ENCODE measurements at places on chromosomes 7 and 10.

- DNase-seq, result no peak
Measured at GRCh38 chr7:30934732-30935568, 23.3 kb downstream of the AQP1 start.

DNA sequence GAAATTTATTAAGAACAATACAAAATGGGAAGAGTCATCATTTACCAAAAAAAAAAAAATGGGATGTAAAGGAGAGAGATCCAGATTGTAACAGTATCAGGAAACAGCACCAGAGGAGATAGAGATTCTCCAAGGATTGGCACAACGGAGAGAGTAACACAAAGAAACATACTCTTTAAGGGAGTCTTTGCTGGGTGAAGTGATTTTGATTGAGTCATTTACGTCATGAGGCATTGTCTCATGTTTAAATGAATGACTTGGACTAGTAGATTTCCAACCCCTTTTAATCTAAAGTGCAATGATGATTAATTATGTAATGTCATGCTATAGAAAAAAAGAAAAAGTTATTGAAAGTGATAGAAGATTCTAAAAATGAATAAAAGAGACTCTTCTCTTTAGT, 68.8 kb downstream of the ITGB8 start:
- DNase-seq, result no peak

DNA sequence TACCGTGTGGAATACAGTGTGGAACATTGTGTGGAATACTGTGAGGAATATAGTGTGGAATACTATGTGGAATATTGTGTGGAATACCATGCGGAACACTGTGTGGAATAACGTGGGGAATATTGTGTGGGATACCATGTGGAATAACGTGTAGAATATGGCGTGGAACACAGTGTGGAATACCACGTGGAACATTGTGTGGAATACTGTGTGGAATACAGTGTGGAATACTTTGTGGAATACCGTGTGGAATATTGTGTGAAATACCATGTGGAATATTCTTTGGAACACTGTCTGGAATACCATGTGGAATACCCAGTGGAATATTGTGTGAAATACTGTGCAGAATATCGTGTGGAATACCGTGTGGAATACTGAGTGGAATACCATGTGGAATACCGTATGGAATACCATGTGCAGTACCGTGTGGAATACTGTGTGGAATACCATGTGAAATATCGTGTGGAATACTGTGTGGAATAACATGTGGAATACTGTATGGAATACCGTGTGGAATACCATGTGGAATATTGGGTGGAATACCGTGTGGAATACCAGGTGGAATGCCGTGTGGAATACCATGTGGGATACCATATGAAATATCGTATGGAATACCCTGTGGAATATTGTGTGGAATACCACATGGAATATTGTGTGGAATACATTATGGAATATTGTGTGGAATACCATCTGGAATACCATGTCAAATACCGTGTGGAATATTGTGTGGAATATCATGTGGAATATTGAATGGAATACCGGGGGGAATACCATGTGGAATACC, 133.1 kb upstream of the CHST15 start:
- DNase-seq, result no peak

DNA sequence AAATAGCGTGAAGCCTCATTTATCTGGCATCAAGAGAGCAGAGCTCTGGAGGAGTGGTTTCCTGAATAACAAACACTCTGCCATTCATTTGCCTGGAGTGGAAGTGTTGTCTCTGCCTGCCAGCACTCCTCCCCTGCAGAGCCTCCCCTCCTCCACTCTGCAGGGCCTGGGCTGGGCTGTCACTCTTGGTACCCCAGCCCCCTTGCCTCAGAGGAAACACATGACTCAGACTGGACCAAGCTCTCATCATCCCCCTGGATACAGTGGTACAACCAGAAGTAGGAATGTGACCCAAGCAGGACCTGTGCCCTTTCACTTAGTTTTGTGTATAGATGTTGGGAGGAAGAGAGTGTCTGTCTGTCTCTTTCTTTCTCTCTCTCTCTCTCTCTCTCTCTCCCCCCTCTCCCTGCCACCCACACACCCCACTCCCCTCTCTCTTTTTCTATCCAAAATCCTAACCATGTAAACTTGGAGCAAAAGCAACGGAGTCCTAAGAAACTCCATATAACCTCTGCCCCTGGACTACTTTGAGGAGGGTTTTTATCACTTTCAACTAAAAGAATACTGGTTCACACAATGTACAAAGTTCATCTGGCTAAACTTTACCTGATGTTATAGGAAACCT, 43.9 kb downstream of the DOCK4 start:
- peak; percentile 59 for DNase-seq

DNA sequence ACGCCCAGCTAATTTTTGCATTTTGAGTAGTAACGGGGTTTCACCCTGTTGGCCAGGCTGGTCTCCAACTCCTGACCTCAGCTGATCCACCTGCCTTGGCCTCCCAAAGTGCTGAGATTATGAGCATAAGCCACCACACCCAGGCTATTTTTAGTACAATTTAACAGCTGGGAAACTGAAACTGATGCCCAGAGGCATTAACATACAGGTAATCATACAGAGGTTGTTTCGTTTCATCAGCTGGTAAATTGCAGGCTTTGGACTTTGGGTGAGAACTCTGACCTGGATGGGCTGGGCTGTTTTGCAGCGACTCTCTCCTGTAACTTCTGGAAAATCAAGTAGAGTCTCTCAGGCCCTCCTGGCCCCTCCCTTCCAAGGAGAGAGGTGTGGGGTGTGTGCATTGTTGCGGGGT, 6.2 kb upstream of the ACHE start:
- no peak for DNase-seq

DNA sequence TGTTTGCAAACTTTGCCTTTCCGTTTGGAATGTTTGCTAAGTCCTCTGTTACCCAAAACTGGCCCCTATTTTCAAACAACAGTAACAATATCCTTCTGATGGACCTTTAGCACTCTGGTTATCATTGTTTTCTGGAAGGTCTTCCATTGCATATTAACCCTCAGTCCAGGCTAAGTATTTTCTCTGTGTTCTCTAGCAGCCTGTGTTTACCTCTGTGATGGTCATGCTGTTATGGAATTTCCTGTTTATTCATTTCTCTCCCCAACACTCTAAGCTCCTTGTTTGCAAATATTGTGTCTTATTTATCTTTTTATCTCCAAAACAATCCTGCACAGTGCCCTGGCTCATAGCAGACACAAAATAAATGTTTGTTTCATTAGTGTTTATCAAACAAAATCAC, 560.3 kb downstream of the ATRNL1 start:
- DNase-seq, result no peak

DNA sequence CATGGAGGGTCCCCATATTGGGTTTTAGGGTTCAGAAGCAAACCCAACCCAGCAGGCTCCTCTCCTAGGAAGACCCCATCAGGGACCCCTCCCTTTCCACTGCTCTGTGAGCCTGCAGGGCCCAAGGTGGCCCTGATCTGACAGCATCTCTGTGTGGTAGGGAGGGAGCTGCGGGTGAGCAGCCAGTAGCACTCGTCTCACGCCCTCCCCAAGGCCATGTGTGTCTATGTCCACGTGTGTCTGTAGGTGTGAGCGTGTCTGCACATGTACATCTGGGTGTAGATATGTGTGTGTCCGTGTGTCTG, 103.5 kb upstream of the FAM20C start:
- no peak for DNase-seq

- no peak for DNase-seq
Measured at GRCh38 chr7:49014870-49015269, 90.5 kb downstream of the CDC14C start.

DNA sequence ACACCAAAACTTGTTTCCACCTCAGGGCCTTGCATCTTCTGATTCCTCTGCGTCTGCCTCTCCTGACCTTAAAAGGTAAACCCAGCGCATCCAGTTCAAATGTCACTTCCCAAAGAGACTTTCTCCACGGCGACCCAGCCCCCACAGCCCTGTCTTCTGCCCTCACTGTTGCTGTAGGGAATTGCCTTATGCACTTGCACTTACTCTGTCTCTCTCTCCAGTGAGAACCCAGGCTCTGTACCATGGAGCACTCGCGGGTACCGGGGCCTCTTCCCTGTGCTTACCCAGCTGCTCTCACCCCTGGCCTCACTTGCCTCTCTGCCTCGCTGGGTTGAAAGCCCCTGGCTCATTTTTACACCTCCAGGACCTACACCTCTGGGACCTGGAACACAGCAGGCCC, 48.4 kb downstream of the AOC1 start:
- no peak for DNase-seq

- DNase-seq, result no peak
Measured at GRCh38 chr7:132520591-132521280, 55.5 kb downstream of the PLXNA4 start.

DNA sequence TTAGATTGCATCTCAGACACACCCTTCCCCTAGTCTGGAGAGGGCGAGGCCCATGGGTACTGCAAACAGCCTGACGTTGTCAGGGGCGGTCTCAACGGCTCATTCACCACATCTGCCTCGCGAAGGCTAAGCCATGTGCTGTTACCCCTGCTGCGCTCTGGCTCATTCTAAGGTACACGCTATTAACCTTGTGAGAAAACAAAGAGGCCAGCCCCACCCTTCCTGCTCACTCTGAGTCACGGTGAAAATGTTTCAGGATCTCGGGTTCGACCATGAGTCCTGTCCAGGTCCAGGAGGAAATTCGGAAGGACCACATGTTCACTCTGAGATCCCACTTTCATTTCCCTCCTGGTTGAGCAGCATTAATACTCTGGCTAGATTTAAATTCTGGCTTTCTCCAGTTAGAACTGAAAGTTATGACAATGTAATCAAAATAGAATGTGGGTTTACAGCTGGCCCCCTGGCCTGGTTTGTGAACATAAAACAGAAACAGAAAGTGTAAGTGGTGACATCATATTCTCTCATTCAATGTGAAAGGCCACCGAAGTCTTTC, 55.2 kb downstream of the EGFR start:
- DNase-seq, result no peak

DNA sequence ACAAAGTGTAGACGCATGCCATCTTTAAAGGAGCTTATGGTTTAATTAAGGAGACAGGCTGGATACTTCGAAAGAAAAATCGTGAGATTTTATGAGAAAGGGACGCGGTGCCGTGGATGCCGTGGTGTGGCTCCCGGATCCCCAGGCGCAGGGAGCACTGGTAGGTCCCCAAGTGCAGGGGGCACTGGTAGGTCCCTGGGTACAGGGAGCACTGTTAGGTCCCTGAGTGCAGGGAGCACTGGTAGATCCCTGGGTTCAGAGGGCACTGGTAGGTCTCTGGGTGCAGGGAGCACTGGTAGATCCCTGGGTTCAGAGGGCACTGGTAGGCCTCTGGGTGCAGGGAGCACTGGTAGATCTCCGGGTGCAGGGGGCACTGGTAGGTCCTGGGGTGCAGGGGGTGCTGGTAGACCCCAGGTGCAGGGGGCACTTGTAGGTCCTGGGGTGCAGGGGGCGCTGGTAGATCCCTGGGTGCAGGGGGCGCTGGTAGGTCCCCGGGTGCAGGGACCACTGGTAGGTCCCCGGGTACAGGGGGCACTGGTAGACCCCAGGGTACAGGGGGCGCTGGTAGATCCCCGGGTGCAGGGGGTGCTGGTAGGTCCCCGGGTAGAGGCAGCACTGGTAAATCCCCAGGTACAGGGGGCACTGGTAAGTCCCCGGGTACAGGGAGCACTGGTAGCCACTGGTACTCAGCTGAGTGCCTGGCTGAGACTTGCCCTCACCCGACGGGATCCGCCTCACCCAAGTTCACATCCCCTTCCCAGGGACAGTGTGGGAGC, 14.1 kb downstream of the PRKAG2 start:
- DNase-seq, result no peak

DNA sequence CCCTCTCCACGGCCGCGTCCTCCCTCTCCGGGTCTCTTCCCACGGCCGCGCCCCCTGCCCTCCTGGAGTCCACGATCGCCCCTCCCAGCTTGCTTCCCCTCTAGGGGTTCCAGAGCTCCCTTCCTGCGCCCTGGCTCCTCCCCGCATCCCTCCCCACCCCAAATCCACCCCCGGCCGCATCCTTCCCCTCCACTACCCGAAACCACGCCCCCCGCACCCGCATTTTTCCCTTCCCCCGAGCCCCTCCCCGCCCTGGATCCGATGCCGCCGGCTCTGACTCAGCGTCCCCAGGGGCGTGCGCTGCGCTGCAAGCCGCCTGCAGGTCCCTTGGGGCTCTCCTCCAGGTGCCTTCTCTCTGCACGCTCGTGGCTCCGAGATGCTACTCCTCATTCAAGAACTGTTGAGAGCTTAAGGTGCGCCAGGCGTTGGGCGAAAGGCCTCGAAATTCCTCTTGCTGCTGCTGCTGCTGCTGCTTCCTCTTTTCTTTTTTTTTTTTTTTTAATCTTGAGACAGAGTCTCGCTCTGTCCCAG, 372 bp upstream of the TMEM130 start:
- DNase-seq, result peak; percentile 12

- no peak for DNase-seq
Measured at GRCh38 chr10:98460837-98461499, 14.2 kb upstream of the HPS1 start.

- DNase-seq, result no peak
Measured at GRCh38 chr10:126944191-126944590, 39.0 kb downstream of the DOCK1 start.

- peak; percentile 3 for DNase-seq
Measured at GRCh38 chr10:102118867-102119266, 1.3 kb downstream of the LDB1 start.

- no peak for DNase-seq
Measured at GRCh38 chr7:16778476-16778875, 24.9 kb downstream of the TSPAN13 start.

GRCh38 chr7:27123477-27124053, 7.0 kb downstream of the HOXA4 start:
- no peak for DNase-seq

GRCh38 chr7:155357573-155358041, 59.9 kb downstream of the INSIG1 start:
- DNase-seq, result no peak

- DNase-seq, result no peak
Measured at GRCh38 chr10:35316218-35316967, 19.9 kb upstream of the CCNY start.

- no peak for DNase-seq
Measured at GRCh38 chr7:29763266-29763665, 43.0 kb upstream of the WIPF3 start.

GRCh38 chr7:79452032-79452494, 1.4 kb downstream of the MAGI2 start:
- peak; percentile 5 for DNase-seq

DNA sequence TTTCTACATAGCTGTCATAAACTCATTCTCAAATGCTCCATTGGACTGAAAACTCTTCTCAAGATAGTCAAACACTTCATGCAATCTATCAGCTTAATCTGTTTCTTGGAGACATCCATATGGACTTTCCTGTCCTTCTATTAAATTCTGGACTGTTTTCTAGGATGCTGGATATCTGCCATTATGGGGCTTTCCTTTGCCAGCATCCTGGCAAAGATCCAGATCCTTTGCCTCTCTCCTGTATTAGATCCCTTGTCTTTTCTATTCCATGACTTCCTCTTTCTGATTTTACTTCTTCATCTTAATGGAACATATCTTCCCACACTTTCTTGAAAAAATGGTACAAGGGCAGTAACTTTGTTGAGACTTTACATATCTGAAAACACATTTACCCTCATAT, 35.9 kb upstream of the SKAP2 start:
- DNase-seq, result peak; percentile 45

GRCh38 chr7:122736183-122736582, 33.5 kb upstream of the RNF148 start:
- DNase-seq, result no peak

GRCh38 chr10:125134916-125135770, 25.2 kb downstream of the CTBP2 start:
- DNase-seq, result no peak

All from NCI-H2081 (cell line).